Kidney capillary endothelial cell (primary cell): ENCODE measurements at places on chromosomes 13 and 19.

- DNase-seq, result no peak
These were observed 37.0 kb upstream of the IGFL4 start for GRCh38 chr19:46077815-46078167.

DNA sequence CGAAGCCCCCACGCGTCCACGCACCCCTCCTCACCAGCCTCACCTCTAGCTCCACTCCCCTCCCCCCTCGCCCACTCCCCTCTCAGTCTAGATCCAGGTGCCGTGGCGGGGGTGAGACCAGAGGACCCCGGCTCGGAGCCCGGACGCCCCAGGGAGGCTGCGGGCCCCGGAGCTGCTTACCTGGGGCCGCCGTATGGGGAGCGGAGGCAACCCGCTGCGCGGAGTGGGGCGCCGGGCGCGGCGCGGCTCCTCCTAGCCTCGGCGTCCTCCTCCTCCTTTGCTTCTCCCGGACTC lies 353 bp downstream of the ENOX1 start:
- DNase-seq, result no peak

DNA sequence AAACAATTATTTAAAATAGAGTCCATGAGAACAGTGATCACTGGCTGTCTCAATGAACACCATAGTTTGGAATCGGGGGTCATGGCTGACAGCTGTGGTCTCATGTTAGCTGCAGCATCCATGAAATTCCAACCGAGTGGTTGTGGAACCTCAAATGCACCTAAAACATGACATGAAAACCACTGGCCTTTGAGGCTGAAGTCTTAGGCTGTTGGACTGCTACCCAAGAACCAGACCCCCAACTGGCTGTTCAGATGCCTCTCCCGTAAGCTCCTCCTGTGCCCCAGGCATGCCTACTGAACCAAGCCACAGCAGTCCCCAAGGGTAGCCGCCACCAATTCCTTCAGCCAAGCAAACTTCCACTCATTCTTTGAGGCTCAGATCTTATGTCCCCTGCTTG lies 50.5 kb downstream of the ATP7B start:
- DNase-seq, result no peak

- no peak for DNase-seq
These were observed 129.4 kb downstream of the PCDH9 start for GRCh38 chr13:67100730-67101129.

DNA sequence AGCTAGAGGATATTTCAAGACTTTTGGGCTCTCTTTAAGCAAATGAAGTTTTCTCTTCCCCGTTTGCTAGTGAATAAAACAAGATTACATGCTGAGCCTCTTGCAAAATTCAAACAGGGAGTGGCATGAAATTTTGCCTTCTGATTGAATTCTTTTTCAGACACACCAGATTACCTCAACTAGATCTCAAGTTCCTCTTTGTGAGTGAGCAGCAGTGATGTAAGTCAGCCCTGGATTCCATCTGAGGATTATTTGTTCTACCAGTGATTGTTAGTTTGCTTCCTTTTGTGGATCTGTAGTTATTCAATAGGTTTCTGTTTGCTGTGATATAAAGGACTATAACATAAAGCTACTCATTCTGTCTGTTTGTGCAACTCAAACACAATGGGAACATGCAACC lies 407.7 kb downstream of the LMO7 start:
- DNase-seq, result no peak

DNA sequence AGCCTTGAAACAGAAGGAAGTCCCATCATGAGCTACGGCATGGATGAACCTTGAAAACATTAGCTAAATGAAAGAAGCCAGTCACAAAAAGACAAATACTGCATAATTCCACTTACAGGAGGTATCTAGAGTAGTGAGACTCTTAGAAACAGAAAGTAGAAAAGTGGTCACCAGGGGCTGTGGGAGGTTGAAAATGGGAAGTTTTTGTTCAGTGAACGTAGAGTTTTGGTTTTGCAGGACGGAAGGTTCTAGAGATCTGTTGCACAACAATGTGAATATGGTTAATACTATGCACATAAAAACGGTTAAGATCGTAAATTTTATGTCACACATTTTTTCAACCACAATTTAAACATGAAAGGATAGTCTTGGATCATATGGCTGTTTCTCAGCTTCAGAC lies 11.9 kb upstream of the SLC10A2 start:
- DNase-seq, result no peak

DNA sequence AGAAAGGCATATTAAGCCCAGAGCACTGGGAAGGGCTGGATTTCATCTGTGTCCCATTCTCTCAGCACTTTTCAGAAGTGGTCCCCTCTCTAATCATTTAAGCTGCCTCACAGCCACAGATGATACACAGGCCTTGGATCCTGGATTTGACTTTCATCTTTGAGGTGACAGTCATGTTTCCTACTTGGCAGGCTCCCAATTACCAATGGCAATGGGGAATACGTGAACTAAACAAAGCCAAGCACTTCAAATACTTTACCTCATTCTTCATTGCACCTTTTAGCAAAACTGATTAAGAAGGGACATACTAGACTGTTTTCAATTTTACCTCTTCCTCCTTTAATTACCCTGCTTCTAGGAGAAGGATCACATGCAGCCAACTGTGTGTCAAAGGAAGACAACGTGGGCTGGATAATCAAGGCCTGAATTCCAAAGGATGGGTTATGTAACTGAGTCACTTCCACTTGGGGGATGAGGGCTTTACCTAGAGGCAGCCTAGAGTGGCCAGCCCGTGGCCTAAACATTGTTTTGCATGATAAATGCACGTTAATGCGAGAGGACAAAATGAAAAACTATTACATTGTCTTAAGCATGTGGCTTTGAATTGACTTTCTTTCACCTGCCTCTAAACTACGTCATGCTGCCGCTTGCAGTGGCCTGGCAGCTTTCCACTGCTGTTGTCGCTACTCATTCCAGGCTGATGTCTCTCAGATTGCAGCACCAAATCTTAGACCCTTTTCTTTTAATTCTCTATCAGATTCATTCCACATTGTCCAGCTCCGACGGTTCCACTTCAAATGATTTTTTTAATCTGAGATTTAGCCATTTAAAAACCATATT lies 95.0 kb downstream of the KCTD12 start:
- peak; percentile 68 for DNase-seq

- DNase-seq, result no peak
These were observed 20.8 kb upstream of the SEMA6B start for GRCh38 chr19:4580021-4580901.

DNA sequence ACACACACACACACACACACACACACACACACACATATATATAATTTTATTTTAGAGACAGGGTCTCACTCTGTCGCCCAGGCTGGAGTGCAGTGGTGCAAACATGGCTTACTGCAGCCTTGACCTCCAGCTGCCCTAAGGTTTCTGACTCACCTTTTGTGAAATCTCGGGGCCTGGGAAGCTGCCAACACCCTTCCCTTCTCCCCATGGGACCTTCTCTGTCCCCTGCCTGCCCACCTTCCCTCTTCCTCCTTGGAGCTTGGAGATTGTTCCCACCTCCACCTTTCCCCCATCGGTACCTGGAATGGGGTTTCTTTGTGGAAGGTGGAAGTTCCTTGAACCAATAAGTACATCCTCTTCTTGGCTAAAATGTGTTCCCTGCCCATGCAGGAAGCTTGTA lies 6.3 kb downstream of the ARRDC5 start:
- DNase-seq, result no peak

GRCh38 chr19:41701401-41702075 lies 6.9 kb upstream of the CEACAM5 start:
- DNase-seq, result no peak
